Stimulated activated CD4-positive, alpha-beta T cell treated with anti-CD3 and anti-CD28 coated beads, Interleukin-1b, Interleukin-23, amount 100 ng/mL, for 1 hour (primary cell): ENCODE measurements at places on chromosomes 13 and 19.

- DNase-seq, result peak; percentile 35
Measured at GRCh38 chr13:32426990-32427851, 709 bp downstream of the N4BP2L1 start.

DNA sequence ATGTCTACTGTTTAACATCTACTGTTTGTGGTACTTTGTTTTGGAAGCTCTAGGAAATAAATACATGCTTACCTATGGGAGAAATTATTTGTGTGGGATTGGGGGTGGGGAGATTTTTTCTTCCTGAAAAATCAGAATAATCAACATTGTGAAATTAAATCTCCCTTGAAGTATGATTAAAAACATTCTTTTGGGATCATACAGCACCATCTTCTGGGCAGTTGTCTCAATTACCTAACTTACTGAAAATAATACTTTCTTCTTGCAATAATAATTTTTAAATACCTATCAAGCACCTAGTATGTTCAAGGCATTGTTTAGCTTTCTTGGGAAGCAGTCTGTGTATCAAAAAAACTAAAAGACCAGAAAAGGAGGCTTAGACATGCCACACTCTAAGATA, 576.5 kb upstream of the ARGLU1 start:
- DNase-seq, result no peak

GRCh38 chr19:57830071-57830602, at the start of gene ZNF587B:
Gene ZNF587B (plus strand): TSS chr19:57830299. CDS start chr19:57830529, 230 bp downstream.
- peak; percentile 14 for DNase-seq

DNA sequence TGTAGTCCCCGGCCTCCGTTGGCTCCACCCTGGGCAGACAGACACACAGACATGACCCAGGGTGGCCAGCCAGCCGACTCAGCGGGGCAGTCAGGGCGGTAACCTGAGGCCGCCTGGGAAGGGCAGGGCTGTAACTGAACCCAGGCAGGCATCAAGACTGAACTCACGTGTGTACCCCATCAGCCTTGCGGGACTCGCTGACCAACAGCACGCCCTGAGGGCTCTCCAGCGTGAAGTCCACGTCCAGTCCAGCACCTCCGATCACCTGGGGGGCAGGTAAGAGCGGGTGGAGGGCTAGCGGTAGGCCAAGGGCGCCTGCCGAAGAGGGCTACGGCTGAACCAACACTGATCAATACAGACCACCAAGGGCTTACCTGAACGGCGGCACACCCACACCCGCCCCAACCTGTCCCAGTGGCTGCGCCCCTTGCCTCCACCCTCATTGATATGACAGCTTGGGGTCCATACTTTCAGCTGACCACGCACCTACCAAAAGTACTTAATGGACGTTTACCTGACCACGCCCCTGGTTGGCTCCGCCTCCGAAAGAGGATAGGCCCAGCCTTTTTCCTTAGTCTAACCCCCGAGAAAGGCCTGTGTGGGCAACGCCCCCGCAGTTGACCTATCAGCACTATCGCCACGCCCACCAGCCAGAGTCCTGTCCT, 791 bp downstream of the TMED1 start:
- no peak for DNase-seq
